ENCODE measurements at places on chromosomes 7 and 10.

DNA sequence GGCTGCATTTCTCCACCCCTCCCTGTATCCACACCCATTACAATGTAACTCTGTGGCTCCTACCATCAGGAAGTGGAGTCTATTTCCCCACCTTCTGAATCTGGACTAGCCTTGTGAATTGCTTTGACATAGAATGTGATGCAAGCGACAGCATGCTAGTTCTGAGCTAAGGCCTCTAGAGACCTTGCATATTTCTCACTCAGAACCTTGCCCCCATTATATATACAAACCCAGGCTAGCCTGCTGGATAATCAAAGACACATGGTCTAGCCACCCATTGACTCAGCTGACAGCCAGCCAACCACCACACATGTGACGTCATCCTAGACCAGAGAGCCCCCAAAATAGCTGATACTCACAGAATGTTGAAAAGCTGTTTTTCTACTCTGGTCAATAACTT is 77.9 kb downstream of the CCDC71L start:
- DNase-seq, result no peak

- no peak for DNase-seq
Observed at GRCh38 chr10:33509231-33509831, 174.9 kb upstream of the NRP1 start.

- DNase-seq, result no peak
Observed at GRCh38 chr7:14924398-14924797, 21.8 kb upstream of the DGKB start.

GRCh38 chr10:79243181-79244067 is 103.8 kb upstream of the PPIF start:
- peak; percentile 92 for DNase-seq

- DNase-seq, result no peak
Observed at GRCh38 chr7:132436121-132436520, 140.1 kb downstream of the PLXNA4 start.

- no peak for DNase-seq
Observed at GRCh38 chr7:158135931-158136330, 451.7 kb downstream of the PTPRN2 start.

- no peak for DNase-seq
Observed at GRCh38 chr7:156034397-156034796, 222.1 kb upstream of the SHH start.

DNA sequence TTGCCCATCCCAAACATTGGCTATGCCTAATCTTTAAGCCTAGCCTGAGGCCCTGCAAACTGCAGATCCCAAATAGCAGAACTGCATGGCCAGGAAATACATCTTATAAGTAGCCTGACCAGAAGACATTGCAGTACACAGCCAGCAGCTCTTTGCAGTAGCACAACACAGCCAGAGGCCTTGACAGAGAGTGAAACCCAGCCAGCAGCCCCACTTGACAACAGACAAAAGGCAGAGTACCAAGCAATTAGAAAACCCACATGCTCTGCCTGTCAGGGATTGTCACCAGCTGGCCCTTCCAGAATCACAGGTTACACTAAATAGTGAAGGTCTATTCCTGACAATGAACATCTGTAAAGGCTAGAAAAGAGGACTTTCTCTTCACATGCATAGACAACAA is 242.8 kb upstream of the TMEM72 start:
- no peak for DNase-seq

GRCh38 chr10:97689559-97690020 is 2.5 kb upstream of the AVPI1 start:
- no peak for DNase-seq

DNA sequence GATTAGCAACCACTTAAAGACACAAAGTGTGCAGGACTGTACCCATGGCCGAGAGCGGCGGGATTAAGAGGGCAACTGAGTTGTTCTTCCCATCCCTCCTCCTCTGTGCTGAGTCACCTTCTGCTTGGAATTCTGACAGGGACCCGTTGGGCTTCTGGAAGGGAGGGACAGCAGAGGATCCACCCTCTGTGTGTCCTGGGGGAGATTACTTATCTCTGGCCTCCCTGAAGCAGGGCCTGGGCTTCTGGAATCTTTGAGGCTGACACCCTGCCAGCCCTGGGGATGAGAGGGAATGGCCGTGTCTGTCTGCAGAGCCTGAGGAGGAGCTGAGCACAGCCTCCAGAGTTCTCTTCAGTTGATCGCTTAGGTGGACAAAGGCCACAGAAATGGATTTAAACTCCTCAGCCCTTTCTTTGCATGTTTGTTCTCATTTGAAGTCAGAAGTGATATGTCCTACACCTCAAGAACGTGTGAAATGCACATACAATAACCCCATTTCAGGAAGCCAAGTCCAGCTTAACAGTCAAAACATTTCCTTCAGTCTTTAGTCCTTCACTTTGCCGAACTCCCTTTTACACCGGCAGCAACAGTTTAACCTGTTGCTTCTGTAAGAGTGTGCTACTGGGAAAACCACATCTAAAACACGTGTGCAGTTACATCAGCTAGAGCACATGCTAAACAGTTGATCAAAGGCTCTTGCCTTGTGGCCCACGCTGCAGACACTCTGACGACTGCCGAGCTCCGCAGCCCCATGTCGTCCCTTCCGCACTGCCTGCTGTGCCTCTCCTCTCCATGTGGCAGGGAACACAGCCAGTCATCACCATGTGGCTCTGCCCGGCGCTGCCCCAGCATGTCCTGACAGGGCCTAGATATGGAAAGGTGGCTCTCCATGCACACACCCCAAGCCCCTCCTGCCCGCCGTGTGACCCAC is 55.7 kb downstream of the IKZF1 start:
- no peak for DNase-seq

- DNase-seq, result no peak
Observed at GRCh38 chr7:141593134-141593533, 41.9 kb downstream of the AGK start.

- no peak for DNase-seq
Observed at GRCh38 chr10:73732931-73733623, 11.1 kb upstream of the SEC24C start.

GRCh38 chr10:109963439-109963838 is 40.1 kb upstream of the XPNPEP1 start:
- DNase-seq, result no peak

GRCh38 chr7:122803323-122803722 is 82.9 kb downstream of the CADPS2 start:
- no peak for DNase-seq

DNA sequence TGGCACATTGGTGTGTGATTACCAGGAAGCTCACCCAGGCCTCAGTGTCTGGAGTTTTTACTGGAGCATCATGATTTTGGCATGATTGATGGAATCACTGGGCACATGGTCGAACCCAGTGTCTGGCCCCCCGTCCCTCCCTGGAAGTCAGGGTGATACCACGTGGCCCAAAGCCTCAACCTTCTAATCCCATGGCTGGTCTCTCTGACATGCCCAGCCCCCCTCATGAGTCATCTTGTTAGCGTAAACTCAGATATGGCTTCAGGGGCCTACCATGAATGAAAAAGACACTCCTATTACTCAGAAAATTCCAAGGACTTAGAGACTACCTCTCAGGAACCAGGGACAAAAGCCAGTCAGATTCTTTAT is 109.3 kb downstream of the GRK5 start:
- no peak for DNase-seq

GRCh38 chr7:144747936-144748335 is 87.9 kb downstream of the TPK1 start:
- DNase-seq, result no peak

GRCh38 chr7:71472962-71473361 is 341.0 kb downstream of the GALNT17 start:
- no peak for DNase-seq

GRCh38 chr7:155788616-155789000 is 23.7 kb downstream of the SHH start:
- no peak for DNase-seq

DNA sequence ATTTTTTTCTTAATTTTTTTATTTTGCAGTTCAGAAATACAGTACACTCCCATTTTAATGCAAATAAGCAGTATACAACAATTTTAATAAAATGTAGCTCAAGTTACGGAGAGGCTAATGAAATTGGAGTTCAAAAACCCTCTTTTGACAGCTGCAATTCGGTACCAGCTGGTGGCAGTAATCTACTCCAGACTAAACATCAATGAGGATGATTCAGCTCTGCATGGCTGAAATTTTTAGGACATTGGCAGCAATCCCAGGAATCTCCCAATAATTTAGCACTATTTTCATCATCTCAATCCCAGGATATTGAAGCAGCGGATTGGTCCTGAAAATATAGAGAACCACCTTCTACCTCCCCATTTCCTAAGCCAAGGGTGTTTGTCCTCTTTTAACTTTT is 278.8 kb downstream of the CACNA2D1 start:
- DNase-seq, result no peak

DNA sequence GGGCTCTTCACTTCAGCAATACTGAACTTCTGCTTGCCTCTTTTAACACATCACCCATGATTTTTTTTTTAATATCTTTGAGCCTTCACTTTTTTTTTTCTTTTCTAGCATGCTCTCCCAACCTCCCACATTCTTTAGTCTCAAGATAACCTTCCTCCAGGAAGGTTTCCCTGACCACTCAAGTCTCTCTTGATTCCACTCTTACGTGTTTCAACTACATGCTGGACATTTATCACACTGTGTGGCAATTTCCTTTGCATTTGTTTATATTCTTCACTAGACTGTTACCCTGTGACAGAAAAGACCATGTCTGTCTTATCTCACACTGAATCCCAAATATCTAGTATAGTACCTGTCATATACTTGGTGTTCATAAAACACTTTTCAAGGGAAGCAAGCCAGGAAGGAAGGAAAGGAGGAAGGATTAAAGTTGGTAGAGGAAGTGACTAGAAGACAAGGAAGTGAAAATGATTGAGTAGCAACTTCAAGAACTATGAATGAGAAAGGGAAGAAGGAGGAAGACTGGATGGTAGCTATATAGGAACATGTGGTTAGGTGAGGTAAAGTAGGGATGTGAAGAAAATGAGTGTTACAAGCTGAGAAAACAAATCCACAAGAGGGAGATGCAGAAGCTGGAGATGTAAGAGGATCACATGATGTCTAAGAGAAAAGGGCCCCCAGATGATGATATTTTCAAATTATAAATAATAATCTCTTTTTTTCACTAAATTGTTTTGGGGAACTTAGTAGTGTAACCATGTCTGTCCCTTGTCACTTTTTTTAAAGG is 40.4 kb downstream of the IFIT5 start:
- no peak for DNase-seq

DNA sequence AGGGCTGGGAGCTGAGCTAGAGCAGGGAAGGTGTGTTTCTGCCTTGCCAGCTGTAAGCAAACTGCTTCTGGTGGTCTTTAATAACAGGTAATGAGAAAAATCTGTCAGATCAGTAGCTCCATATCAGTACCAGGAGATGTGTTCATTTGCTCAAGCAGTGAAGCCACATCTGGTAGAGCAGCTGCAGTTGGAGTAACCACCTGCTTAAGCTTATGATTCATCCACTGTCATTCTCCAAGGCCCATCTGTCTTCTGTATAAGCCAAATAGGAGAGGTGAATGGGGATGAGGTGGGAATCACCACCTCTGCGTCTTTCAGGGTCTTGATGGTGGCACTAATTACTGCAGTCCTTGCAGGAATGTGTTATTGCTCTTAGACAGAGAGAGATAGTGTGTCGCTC is 18.4 kb upstream of the COBL start:
- DNase-seq, result no peak

- DNase-seq, result no peak
Observed at GRCh38 chr10:86461963-86462804, 59.4 kb downstream of the WAPL start.

DNA sequence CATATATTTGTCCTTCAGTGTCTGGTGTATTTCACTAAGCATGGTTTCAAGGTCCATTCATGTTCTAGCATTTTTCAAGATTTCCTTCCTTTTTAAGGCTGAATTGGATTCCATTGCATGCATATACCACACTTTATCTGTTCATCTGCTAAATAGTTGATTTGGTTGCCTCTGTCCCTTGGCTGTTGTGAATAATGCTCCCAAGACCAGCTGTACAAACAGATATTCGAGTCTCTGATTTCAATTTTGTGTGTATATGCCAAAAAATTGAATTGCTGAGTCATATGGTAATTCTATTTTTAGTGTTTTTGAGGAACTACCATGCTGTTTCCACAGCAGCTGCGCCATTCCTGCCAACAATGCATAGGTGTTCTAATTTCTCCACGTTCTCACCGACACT is 216.4 kb downstream of the NRG3 start:
- DNase-seq, result no peak

GRCh38 chr7:88842201-88842600 is 46.7 kb upstream of the TEX47 start:
- DNase-seq, result no peak

DNA sequence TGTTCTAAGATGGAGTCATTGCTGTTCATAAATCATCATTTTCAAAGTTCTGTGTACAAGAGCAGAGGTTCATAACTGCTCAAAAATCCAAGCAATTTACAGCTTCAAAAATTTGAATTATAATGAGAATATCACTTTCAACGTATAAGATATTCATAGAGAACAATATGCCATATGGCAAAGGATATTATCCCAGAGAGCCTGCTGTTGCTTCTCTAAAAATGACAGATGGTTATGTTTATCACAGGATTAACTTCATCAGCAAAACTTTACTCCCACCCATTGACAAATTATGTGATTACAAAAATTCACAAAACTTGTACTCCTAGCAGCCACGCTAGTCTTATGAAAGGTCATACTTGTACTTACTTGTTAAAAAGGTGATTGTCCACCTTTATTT is 105.1 kb downstream of the PIP4K2A start:
- no peak for DNase-seq

- no peak for DNase-seq
Observed at GRCh38 chr10:17523917-17524316, 69.5 kb upstream of the ST8SIA6 start.

DNA sequence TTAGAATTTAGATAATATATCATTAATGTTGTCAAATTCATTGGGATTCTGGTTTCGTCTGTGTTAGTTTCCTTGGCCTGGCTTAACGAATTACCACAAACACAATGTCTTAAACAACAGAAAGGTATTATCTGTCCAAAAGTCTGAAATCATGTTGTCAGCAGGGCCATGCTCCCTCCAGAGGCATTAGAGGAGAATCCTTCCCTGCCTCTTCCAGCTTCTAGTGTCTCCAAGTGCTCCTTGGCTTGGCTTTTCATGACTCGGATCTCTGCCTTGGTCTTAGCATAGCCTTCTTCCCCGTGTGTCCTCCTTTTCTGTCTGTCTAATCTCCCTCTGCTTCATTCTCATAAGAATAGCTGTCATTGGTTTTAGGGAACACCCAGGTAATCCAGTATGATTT is 482.5 kb downstream of the SEMA3D start:
- DNase-seq, result no peak

- DNase-seq, result no peak
Observed at GRCh38 chr7:18458830-18459229, 36.7 kb upstream of the HDAC9 start.

GRCh38 chr10:100518761-100519241 is 860 bp downstream of the SEC31B start:
- no peak for DNase-seq

- DNase-seq, result peak; percentile 59
Observed at GRCh38 chr10:127921753-127922145, 14.8 kb downstream of the PTPRE start.

GRCh38 chr7:88316456-88316855 is 9.8 kb upstream of the STEAP4 start:
- no peak for DNase-seq

GRCh38 chr7:117237646-117238045 is 85.2 kb downstream of the WNT2 start:
- no peak for DNase-seq

- DNase-seq, result no peak
Observed at GRCh38 chr7:78326876-78327275, 528.3 kb downstream of the PHTF2 start.

All from posterior cingulate gyrus (tissue), 11 donors.